ENCODE measurements at places on chromosomes 6 and 20.

- DNase-seq = no peak
These were observed 100.4 kb downstream of the SNX5 start for GRCh38 chr20:17868151-17868550.

GRCh38 chr6:146544616-146545182 is 1.1 kb downstream of the RAB32 start:
- DNase-seq = no peak

DNA sequence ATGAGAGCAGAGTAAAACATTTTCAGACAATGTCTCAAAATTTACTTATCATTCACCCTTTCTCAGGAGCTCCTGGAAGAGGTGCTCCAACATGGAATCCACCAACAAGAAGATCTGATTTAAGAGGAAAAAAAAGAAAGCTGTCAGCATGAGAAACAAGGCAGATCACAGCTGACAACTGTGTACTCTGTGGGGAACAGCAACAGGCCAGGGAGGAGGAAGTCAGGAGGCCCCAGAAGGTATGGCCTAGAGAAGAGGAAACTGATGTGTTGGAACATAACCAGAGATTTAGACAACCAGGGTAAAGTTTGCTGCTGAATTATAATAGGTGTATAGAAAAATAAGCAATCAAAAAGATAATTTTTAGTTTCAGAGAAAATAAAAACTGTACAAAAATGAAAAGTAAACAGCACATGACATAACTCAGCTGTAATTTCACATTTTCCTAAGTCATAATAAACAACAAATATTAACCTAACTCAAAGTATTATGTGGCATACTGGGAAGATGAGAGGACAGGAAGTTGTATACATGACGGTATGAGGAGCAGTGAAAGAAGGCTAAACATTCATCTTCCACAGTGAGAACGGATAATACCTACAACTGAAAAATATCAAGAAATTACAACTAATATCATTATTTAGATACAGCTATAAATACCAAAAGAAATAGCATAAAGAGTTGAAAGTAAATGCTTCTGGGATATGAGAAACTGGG is 113.6 kb upstream of the EMILIN3 start:
- no peak for DNase-seq

DNA sequence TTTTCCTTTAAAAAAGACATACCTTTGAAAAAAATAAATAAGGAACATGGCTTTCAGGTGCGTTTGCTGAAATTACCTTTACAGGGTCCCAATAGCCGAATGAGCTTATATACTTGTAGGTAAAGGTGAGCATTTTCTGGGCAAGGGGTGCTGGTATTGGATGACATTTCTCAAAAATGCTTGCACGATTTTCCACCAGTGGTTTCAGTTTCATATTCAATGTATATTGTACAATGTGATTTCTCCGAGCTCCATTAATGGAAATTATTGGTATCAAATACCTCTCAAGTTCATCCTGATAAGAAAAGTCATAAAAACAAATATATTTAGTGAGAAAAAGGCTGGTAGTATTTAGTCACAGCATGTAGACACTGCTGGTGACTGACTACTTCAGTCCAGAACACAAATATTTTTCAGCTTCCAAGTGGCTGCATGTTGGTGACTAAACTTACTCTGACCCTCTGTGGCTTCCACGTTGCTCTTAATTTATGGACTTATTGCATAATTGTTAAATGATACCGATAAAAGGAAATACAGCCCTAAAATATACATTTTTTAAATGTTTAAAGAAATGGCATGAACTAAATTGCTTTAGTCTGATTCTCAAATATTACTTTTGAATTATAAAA is 32.9 kb upstream of the ZBTB24 start:
- DNase-seq = no peak

DNA sequence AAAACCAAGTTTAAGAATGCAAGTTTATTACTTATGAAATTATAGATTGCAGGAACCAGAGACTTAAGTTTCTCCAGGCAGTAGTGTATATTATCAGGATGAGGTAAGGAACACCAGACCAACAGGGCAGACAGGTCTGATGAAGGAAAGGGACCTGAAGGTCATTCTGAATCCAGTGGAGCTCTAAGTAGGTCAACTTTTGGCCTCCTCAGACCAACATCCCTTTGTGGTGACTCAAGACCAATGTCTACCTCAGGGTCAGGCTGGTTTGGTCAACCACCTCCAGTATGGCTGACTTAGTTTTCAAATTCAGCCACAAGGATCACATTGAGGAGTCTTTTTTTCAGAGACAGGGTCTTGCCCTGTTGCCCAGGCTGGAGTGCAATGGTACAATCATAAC is 38.7 kb upstream of the TFAP2A start:
- no peak for DNase-seq

All from NCI-H524 (cell line).